ENCODE measurements at places on chromosomes 13 and 19.

DNA sequence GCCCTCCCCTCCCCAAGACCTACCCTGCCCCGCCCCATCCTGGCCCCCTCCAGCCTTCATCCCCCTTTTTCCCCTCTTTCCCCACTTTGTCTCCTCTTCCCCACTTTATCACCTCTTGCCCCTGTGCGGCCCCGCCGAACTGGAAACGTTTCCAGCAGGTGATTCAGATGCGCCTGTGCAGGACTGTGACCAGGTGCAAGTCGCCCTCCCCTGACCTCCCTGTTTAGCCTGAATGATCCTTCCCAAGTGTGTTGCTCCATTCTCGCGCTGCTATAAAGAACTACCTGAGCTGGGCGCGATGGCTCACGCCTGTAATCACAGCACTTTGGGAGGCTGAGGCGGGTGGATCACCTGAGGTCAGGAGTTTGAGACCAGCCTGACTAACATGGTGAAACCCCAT lies 25.9 kb downstream of the ZNF791 start:
- DNase-seq, result no peak

DNA sequence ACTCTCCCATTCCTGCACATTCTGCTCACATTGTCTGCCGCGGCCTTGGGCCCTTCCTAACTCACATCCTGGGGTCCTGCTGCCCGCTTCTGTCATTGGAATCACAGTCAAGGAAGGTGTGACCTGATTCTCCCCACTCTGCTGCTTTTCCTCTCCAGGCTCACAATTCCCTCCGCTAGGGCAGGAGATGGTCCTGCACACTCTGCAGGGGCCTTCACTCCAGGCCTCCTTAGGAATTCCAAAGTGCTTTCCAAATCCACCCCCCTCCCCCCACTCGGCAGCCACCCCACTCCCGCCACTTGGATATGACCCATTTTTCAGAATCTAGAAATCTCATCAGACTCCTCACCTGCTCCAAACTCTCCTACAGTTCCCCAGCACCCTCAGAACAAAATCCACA lies 3.1 kb upstream of the SLC5A5 start:
- no peak for DNase-seq

DNA sequence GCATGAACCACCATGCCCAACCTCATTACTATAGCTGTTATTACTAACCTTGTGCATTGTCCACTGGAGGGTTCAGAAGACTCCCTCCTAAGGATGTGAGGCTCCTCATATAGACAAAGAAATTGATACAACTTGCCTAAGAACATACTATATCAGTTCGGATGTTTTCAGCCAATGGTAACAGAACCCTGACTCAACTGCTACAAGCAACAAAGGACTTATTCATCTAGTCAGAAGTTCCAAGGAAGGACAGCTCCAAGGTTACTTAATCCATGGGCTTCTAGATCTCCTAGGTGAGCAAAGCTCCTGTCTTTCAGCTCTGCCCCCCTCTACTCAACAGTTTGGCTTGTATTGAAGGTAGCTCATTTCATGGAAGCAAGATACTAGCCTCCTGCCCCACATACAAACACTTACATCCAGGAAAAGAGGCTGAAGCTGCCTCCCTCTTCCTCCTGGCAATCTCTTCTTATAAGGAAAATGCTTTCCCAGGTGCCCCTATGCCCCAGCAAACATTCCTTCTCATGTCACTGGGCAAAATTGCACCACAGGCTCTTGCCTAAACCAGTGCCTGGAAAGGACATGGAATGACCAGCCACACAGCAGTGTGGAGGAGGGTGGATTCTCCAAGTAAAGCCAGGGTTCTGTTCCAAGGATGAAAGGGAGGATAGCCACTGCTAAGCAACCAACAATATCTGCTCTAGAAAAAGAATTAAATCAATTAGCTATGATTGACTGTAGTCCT lies 497.8 kb downstream of the FOXO1 start:
- DNase-seq, result no peak

DNA sequence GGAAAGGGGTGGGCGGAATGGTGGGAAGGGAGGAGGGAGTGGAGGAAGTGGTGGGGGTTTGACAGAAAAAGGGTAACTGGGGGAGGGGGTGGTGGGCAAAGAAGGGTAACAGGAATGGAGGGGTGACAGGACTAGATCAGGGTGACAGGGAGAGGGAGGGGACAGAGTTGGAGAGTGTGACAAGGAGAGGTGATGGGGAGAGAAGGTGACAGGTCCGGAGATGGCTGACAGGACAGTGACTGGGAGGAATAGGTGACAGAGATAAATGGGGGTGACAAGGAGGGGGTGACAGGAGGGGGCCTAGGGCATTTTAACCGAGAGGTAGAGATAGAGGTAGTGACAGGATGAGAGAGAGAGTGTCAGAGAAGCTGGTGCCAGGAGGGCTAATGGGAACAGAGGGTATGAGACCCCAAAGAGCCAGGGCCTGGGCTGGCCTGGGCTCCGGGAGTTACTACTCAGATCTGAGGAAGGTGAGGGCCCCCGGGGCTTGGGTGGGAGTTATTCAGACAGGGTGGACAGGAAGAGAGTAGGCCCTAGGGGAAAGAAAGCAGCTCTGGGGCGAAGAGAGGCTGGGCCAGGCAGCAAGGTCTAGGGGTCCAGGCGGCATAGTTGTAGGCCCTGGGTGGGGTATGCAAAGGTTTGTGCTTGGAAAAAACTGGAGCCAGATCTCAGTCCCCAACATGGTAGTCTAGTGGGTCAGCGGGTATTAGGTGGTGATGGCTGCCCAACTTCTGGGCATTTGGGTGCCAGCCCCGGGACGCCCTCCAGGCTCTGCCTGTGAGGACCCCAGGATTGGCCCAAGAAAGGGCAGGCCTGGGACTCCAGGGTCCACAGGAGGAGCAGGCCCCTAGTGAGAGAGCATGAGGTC lies 660 bp downstream of the CIC start:
- no peak for DNase-seq

- no peak for DNase-seq
Measured at GRCh38 chr13:34310539-34310938, 492.6 kb downstream of the RFC3 start.

- no peak for DNase-seq
Measured at GRCh38 chr13:113534236-113534860, 43.8 kb upstream of the DCUN1D2 start.

- DNase-seq, result peak; percentile 66
Measured at GRCh38 chr19:12777217-12778016, 2.1 kb upstream of the HOOK2 start.

GRCh38 chr13:62067821-62068220 lies 652.2 kb upstream of the PCDH20 start:
- no peak for DNase-seq

Data from DMS79 (cell line).